Stimulated activated CD8-positive, alpha-beta memory T cell treated with anti-CD3 and anti-CD28 coated beads, Interleukin-7, amount 100 ng/mL, for 1 hour (primary cell): ENCODE measurements at places on chromosomes 13 and 19.

DNA sequence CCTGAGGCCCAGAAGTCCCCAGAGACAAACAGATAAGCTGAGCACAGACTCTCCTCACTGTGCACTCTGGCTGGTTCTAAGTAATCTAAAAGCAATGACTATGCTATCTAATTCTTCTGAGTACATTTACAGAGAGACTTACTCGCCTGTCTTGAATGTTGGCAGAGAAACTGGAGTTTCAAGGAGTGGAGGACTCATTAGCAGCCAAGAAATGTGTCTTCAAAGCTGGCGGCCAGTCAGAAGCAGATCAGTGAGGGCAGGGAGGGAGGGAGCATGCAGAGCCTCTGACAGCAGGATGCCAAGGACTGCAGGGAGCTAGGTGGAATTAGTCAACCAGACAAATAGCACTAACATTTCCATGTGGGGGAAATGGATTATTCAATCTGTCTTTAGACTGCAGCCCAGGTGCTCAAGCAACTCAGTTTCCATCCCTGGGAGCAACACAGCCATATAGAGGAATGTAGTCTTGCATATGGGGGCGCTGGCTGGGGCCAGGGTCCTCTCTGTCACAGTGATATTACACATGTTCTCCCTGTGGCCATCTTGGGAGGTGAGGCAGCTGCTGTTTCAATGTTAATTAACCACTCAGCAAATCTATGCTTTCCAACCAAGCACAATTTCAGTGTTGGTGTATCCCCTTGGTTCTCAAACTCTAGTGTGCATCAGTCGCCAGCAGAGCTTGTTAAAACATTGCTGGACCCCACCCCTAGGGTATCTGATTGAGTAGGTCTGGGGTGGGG, 97.9 kb downstream of the CCNA1 start:
- no peak for DNase-seq

DNA sequence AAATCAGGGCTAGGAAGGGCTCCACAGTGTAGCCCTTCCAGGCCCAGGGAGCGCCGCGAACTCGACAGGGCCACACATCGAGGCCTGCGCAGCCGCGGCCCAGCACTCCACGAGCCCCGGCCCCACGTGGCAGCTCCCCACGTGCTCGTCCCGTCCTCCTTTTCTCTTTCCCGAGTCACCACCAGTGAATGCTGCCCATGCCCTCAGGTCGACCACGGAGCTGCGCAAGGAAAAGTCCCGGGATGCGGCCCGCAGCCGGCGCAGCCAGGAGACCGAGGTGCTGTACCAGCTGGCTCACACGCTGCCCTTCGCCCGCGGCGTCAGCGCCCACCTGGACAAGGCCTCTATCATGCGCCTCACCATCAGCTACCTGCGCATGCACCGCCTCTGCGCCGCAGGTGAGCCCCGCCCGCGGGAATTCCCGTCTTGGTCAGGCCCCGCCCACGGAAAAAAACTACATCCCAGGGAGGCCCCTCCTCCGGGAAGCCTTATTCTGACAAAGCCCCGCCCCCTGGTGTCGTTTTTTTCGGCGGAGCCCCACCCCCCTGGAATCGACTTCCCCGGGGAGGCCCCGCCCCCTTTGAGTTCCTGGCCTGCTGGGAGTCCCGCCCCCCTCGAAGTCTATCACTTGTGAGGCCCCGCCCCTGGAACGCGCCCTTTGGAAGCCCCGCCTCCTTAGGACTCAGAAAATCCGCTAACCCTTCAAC, 7.0 kb downstream of the HIF3A start:
- DNase-seq = no peak

GRCh38 chr13:37870895-37871550, 1.5 kb upstream of the TRPC4 start:
- no peak for DNase-seq

GRCh38 chr19:50664204-50664603, 15.0 kb downstream of the C19orf81 start:
- DNase-seq = no peak

DNA sequence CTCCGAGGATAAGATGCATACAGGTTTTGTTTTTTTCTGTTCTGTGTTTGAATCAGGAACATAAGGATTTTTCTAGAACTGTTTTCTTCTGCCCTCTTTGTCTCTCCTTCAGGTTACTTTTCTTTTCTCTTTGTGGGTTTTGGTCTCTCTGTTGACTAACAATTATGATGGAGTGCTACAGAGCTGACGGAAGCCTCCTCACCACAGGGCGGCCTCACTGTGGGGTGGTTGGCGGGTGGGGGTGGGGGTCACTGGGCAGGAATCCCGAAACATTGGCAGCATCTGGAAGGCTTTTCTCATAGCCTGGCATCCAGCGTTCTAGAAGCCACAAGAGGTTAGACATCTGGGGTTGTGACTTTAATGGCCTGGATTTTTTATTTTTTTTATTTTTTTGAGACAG, 12.0 kb upstream of the MATK start:
- no peak for DNase-seq

DNA sequence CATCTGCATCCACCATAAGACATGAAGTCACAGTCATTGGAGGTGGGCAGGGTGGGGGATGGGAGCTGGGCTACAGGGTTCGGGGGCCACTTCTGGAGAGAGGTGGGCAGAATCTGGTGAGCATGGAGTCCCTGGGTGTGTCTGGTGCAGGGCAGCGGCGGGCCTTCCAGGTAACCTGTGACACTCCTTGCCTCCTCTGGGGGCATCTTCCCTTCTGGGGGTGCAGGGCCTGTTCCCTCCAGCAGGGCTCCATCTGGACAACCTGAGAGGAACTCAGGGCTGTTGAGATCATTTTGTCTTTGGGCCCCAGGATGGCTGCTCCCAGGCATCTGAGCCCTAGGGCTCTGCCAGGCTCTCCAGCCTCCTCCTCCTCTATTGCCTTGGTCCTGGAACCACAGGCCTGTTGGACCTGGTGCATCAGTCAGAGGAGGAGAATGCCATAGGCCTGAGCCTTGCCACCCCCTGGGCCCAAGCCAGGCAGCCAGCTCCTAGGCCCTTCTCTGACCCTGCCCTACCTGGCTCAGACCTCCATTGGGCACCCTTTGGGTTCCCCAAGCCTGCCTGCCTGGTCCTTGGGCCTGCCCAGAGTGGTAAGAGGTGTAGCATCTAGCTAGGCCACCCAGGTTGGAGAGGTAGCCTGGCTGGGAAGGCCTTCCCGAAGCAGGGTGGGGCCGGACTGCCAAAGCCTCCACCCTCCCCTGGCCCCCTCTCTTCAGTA, 13.4 kb downstream of the LYL1 start:
- DNase-seq = no peak

DNA sequence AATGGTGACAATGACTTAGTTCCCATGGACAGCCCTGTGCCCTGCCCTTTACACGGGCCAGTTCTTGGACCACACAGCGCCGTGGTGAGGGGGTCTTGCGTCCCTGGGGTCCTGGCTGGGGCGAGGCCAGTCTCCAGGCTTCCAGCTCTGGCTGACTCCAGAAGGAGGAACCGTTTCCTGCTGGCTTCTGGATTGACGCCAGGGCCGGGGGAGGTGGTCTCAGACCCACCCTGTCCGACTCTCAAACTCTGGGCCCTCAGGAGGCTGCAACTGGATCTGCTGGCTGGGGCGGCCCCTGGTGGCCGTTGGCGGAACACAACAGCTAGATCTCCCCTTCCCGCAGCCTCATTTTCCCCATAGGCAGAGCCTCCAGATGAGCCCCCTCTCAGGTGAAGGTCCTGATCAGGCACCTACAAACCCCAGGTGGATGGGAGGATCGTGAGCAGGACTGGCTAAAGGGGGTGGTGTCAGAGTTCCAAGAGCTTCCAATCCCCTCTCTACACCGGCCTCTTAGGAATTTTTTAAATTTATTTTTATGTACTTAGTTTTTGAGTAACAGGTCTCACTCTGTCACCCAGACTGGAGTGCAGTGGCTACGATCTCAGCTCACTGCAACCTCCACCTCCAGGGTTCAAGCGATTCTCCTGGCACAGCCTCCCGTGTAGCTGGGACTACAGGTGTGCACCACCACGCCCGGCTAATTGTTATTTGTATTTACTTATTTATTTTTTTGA, 8.0 kb downstream of the CCDC194 start:
- DNase-seq = peak; percentile 37

DNA sequence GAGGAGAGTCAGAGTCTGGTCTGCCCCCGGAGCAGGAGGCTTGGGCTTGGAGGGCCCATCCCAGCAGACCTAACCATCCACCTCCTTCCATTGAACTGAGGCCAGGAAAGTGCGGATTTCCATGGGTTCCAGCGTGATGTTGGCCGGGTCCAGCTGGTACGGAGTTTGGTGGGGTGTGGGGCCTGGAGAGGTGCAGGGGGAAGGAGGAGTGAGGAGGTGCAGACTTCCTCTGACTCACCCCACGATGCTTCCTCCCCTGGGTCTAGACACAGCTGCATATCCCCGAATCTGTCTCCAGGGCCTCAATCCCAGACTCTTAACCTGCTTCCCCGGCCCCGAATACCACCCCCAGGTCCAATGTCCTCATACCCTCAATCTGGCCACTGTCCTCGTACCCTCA, 20.0 kb downstream of the MAN2B1 start:
- no peak for DNase-seq

DNA sequence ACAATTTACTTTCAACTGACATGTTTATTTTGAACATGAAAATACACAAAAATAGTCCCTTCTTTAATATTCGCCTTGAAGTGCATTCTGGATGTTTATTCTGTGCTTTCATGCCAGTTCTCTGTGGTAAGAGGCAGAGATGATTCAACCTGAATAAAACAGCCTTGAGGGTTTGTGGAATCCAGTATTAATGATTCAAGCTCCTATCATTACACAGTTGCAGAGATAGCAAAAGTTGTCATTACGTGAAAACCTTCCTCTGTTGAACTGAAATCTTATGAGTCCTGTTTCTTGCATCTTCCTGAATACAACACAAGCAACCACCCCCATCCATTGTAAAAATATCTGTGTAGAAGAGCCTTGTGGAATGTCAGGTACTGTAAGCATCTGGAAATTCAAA, 142.3 kb upstream of the HTR2A start:
- DNase-seq = no peak

GRCh38 chr13:37613236-37613635, 14.7 kb upstream of the POSTN start:
- DNase-seq = no peak

GRCh38 chr19:41264581-41265394, 616 bp downstream of the HNRNPUL1 start:
- peak; percentile 10 for DNase-seq

DNA sequence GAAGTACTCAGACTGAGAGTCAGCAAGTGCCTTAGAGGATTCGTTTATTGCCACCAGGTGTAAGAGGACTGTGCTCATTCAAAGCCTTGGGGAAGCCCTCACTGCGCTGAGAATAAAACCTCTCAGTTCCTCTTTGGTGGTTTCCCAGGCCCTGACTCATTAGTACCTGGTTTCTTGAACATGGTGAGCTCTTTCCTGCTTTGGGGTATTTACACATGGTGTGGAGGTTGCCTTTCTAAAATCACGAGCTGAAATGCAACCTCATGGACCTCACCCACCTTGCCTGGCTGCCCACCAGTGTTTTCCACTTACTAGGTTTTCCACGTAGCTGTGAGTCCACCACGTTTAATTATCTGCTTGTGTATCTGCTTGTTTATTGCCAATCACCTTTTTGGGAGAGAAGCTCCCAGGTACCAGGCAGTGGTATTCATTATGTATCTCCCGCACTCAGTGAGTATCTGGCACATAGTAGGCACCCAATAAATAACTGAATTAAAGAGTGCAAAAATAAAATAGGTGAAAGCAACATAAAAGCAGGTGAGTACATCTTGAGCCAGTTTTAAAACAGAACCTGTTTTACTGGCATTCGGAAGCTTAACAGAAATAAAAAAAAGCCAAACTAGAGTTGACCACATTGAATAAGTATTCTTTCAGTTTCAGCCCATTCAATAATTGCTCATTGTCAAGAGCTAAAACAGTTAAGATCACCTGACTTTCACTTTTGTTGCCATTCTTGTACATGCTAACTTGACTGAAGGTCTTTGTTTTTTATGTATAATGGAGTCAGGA, 533.0 kb downstream of the MYO16 start:
- no peak for DNase-seq

- no peak for DNase-seq
These were observed 2.0 kb downstream of the COLGALT1 start for GRCh38 chr19:17557466-17557865.

DNA sequence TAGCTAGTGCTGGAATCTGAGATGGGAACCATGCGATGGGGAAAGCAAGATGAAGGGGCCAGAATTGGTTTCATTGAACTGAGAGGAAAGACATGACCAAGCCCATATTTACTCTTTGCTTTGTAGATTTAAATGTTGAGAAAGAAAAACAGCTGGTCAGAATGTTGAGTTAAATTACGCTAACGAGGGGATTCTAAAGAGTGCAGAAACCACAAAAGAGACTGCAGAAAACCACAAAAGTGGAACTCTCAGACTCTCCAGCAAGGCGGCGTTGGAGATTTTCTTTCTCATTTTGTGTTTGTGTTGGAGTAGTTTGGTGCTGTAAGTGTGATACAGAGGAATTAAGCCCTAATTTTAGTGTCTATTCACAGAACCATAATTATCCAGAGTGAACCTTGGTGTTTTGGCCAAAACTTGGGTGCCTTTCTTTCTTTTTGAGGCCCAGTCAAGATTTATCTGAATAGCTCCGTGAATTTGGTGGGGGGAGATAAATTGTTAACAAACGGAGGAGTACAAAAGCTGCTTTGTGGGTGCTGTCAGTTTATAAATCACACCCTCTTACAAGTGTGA, 26.3 kb downstream of the SAE1 start:
- DNase-seq = no peak

DNA sequence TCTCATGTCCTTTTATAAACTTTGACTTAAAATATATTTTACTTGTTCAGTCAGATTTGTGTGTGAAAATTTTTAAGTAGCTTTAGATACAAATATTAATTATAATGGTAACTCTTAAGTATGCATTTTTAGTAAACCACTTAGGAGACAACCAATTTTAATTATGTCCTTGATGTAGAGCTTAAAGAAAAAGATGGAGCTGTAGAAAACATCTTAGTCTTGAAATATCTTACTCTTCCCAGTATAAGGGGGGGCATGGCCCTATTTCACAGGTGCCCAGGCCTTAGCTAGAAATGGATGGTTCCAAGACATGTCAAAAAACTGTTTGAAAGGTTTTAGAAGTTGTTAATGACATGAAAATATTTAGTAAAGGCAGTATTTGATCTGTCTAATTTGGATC, 43.4 kb upstream of the CEACAM21 start:
- DNase-seq = no peak

DNA sequence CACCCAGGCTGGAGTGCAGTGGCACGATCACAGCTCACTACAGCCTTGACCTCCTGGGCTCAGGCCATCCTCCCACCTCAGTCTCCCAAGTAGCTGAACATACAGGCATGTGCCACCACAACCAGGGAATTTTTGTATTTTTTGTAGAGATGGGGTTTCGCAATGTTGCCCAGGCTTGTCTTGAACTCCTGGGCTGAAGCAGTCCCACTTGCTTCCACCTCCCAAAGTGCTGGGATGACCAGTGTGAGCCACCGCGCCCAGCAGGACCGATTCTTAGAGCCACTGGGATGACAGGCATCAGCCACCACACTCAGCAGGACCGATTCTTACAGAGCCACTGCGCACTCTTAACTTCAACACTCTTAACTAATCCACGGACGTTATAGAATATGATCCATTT, 54.9 kb upstream of the RANBP3 start:
- no peak for DNase-seq

DNA sequence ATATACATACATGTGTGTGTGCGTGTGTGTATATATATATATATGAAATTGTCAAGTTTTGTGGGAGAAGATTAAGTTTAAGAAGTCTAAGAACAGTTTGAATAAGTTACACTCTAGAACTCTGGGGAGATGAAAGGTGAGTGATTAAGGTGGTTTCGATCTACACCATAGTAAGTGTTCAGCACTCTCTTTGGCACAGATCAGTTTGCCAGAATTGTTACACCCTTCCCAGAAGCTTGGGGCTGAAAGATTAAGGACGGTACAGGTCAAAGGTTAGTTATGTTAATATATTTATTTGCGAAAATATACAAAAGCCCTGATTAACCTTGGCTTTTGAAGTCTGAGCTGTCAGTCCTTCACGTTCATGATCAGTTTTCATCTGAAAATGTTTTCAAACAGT, 309.1 kb downstream of the KLF5 start:
- no peak for DNase-seq
